ENCODE measurements at places on chromosomes 3 and 15.

DNA sequence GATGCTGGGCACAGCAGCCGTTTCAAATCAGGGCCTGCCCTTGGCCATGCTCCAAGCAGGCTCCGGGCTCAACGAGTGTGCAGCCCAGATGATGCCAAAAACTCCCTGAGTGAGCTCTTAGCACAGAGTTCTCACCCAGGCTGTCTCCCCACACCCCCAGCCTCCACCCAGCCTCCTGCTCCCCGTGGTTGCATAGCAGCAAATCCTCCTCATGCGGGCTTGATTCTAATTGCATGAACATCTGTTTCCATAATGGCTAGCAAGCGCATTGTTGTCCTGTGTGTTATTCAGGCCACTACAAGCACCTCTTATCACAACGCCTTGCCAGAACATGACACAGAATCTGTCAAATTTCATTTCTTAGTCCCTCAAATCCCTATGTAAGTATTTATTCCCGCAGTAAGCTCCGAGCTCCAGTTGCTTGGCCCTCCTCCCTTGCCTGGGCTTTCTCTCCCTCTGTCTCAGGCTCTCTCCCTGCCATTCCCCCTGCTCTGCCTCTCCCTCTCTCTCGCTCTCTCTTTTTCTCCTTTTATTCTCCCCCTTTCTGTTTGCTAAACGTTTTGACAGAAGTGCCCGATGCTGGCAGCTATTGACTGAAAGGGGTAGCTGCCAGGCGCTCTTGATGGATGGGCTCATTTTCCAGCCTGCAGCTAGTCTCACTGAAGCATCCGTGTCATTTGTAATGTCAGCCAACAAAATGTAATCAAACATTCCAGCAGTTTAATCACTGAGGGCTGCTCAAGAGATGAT lies 306.5 kb downstream of the IL20RB start:
- DNase-seq: no peak

DNA sequence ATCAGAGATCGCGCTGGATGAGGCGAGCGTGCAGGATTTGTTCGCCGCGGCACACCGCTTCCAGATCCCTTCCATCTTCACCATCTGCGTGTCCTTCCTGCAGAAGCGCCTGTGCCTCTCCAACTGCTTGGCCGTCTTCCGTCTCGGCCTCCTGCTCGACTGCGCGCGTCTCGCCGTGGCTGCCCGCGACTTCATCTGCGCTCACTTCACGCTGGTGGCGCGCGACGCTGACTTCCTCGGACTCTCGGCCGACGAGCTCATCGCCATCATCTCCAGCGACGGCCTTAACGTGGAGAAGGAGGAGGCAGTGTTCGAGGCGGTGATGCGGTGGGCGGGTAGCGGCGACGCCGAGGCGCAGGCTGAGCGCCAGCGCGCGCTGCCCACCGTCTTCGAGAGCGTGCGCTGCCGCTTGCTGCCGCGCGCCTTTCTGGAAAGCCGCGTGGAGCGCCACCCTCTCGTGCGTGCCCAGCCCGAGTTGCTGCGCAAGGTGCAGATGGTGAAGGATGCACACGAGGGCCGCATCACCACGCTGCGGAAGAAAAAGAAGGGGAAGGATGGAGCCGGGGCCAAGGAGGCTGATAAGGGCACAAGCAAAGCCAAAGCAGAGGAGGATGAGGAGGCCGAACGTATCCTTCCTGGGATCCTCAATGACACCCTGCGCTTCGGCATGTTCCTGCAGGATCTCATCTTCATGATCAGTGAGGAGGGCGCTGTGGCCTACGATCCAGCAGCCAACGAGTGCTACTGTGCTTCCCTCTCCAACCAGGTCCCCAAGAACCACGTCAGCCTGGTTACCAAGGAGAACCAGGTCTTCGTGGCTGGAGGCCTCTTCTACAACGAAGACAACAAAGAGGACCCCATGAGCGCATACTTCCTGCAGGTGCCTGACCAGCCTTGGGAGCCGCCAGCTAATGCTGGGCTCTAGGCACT lies 819 bp downstream of the KLHL40 start:
- no peak for DNase-seq

DNA sequence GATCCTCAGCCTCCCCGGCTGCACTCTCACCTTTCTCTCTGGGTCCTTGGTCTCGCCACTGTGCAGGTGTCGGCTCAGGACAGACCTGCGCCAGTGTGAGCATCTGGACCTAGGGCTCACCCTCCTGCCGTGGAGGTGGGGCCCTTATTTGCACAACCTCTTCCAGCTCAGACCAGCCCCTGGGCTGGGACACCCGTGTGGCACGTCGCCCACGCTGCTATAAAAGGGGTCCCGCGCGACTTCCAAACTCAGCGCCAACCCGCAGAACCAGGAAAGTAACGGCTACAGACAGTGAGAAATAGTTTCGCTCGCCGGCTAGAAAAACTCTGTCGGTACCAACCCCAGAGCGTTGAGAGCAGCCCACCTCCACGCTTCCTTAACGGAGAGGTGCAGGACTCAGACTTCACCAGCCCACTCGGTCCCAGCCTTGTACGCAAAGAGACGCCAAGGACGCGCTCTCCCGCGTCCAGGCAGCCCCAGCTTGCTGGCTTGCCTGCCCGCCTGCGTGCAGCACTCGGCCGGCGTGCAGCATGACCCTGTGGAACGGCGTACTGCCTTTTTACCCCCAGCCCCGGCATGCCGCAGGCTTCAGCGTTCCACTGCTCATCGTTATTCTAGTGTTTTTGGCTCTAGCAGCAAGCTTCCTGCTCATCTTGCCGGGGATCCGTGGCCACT lies at the start of the genes DUOX2 and DUOXA2:
DUOX2 (minus strand) TSS at position 97 of the 675 bp plus-strand sequence. CDS start 761 bp downstream, outside the sequence.
DUOXA2 (plus strand) TSS at position 251 of the 675 bp plus-strand sequence; CDS start at position 531, 280 bp downstream.
- no peak for DNase-seq

DNA sequence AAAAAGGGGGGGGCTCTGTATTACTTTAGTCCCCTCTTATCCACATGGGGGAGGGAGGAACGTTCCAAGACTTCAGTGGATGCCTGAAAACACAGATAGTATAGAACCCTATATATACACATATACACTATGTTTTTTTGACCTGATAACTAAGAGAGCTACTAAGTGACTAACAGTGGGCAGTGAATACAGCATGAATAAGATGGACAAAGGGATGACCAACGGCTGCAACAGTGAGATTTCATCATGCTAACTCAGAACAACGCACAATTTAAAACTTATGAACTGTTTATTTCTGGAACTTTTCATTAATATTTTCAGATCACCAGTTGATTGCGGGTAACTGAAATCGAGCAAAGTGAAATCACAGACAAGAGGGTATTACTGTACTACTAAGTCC lies 7.3 kb downstream of the DCUN1D1 start:
- DNase-seq: no peak

DNA sequence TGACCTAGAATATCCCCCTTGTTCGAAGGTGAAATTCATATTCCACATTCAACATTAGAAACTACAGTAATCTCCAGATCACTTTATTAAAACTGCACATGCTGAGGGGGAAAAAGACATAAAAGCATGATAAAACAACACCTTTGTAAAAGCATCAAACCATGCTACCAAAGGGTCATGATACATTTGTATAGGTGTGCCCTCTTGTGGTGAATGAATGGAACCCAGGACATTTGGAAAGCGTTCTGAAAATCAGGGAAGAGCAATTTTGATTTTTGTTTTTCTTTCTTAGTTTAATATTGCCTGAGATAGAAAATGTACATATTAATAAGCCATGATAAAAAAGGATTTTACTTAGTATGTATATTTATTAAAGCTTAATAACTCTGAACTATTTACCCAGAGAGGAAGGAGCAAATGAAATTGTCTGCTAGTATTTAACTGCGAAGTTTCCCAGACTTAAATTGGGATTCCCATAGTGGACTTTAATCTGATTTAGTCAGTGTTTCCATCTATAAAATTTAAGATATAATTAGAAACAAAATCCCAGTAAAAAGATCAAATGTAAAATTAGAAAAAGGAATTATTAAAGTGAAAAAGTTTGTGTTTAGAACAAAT lies 105.8 kb upstream of the ARL6 start:
- DNase-seq: no peak

- peak; percentile 65 for DNase-seq
Measured at GRCh38 chr15:59315914-59316451, 56.7 kb downstream of the MYO1E start.

Data from BJ (cell line).